ENCODE measurements at places on chromosomes 12 and 14.

- DNase-seq: no peak
Observed at GRCh38 chr12:108702595-108703320, 28.6 kb downstream of the CORO1C start.

DNA sequence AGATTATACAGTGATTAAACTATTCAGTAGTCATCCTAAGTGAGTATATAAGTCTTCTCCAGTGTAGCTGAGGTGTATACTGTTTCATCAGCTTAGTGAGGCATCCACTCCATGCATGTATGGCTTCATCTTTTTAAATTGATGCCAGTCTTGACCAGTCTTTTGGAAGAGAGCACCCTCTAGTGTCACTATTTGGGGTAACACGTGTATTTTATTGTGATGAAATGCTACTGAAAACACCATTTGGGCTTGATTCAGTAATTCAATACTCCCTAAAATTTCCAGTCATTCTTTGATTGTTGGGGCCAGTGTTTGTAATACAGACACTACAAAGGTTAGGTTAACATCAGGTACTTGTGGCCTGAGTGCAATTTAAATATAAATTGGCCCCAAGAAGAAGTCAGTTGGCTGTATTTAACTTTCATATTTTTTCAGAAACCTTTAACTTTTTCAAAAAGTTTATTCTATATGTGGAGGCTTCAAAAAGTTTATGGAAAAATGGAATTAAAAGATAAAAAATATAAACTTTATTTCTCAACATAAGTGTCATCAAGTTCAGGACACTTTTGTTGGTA, 35.3 kb downstream of the MIPOL1 start:
- DNase-seq: no peak

GRCh38 chr14:94521375-94522114, 12.3 kb upstream of the SERPINA12 start:
- DNase-seq: no peak

- DNase-seq: no peak
Observed at GRCh38 chr12:123286652-123287373, 15.2 kb upstream of the CDK2AP1 start.

DNA sequence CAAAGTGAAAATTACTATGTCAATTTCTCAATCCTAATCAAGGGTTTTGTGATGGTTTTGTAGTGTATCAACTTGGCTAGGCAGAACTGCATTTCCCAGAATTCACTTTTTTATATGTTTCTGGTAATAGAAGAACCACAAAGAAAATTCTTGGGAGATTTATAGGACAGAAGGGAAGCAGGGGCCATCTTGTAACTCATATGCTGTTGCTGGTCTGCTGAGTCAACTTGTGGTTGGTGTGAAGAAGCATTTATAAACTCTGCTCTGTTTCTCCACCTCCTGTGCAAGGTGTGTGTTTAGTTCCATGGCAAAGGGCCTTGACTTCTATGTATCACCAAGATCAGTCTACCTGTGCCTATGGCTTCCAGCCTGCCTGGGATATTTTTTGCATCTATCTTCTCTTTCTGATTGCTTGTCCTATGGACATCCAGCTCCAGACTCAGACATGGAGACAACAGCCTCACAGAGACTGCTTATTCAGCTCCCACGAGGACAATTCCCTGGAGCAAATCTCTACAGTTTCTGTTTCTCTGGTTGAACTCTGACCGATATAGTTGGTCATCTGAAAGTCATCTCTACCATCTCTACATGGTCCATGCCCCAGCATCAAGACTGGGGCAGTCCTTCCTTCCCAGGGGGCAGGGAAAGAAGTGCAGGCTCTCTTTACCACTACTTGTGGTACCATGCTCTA, 364.3 kb upstream of the DDHD1 start:
- no peak for DNase-seq

DNA sequence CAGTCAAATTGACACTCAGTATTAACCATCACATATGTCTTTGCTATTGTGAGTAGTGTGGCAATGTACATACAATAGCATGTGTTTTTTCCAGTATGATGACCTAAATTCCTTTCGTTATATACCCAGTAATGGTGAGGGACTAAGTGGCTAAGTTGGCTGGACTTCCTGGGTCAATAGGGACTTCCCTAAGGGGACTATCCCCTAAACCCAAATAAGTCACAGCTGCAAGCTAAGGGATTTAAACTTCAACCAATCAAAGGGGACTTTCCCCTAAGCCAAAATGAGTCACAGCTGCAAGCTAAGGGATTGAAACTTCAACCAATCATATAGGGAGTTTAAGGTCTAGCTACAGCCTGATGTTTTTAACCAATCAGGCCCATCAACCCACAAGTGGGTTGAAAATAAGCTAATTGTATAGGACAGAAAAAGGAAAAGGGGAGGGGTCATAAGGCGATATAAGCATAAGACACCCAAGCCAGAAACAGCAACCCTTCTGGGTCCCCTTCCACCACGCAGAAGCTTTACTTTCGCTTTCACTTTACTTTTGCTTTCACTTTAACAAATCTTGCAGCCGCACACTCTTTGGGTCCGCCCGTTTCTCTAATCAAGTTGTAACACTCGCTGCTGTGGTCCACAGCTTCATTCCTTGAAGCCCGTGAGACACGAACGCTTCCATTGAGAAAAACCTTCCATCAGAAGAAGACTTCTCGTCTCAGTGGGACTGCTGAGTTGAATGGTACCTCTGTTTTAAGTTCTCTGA, 404.4 kb downstream of the FLRT2 start:
- peak; percentile 89 for DNase-seq

DNA sequence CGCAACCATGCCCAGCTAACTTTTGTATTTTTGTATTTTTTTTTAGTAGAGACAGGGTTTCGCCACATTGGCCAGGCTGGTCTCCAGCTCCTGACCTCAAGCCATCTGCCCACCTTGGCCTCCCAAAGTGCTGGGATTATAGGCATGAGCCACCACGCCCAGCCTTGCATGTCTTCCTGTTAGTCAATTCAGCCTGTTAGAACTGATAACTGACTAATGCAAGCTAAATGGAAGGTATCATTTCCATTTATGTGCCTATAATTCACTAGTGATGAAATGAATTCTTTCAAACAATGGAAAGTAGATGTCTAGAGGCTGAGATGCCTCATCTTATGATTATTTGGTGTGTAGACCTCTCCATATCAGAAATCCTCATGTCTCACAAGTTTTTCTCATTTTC, 37.3 kb upstream of the DIP2B start:
- no peak for DNase-seq

- peak; percentile 72 for DNase-seq
Observed at GRCh38 chr14:88013750-88014349, 8.9 kb downstream of the GPR65 start.

DNA sequence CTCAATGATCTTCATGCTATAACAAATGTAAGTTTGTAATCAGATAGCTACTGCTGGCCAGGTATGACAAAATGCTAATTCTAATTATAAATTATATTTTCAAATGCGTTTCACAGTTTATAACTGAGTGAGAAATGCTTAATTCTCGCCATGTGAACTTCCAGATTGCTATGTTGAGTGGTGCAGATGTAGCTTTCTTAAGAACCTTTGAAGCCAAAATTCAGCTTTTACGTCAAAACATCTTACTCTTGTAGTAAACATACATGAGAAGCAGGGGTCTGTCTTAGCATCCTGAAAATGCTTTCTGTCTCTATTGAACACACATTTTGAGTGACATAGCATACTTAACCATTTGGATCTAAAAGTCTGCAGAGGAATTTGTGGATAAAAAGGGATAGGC, 176.5 kb upstream of the PRICKLE1 start:
- DNase-seq: no peak

- DNase-seq: no peak
Observed at GRCh38 chr14:68361231-68361630, 431.6 kb downstream of the ZFP36L1 start.

DNA sequence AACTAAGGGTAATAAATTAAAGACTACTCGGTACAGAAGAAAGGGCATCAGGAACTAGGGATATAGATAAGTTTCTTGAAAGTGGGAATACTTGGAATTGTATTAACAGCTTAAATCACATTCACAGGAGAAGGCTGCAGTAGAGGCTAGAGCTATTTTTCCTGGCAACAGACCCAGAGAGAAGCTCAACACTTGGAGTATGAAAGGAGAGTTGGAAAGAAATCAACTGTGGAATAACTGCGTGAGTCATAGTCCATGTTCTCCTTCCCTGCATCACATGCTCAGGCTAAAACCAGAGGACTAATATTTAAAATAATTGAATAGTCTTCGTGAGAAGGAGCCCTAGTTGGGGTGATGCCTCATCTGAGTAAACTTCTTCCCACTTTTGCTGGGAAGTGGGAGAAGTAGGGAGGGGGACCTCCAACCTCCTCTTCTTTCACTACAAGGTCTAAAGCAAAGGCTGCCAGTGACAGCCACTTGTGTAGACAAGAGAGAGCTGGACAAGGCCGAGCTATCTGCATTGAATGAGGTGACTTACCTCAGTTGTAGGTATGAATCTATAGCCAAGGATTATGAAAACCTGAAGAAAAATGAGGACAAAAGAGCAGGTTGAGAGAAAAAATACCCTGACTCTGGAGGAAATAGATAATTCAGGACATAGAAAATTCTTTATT, 32.7 kb downstream of the DYRK2 start:
- DNase-seq: no peak

DNA sequence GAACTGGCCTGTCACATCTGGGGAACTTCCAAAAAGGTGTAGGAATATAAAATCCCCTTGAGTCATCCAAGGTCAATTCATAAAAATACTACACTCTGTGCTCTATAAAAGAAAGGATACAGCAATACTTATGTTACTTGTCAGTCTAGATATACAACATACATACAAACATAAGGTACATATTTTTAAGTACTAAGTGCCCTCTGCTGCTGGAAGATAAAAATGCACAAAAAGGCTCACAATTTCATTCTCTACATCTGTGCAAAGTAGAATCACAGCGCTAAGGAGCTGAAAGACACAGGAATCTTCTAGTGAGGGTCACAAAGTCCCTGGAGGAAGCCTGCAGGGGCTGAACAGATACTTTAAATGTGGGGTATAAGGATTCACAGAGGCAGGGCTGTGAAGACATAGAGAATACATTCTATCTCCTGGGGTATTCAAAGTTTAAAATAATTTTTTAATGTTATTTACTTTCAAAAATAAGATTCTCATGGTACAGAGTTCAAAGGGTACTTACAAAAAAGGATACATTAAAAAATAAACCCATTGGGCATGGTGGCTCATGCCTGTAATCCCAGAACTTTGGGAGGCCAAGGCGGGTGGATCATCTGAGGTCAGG, 10.2 kb upstream of the GOLGA5 start:
- peak; percentile 82 for DNase-seq

- no peak for DNase-seq
Observed at GRCh38 chr12:22923768-22924167, 298.8 kb downstream of the ETNK1 start.

DNA sequence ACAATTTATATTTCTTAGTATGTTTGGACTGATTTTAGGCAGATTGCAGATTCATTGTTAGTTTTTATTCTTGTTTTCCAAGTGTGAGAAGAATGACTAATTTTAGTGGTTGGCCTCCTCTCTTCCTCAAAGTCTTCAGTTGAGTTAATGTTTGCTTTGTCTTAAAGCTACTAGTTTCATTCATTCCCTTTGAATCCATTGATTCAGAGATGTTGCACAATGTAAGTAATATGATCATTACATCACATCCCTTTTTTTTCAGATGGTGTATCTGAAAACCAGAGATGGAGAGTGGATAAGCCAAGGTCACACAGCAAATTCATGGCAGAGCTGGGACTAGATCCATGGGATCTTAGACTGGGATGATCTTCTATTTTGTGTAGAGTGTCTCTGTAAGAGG, 577.5 kb downstream of the BCL11B start:
- peak; percentile 18 for DNase-seq

- no peak for DNase-seq
Observed at GRCh38 chr12:113403435-113404415, at the start of gene SDS. TSS of gene SDS (minus strand) at chr12:113403887. CDS start at chr12:113399708, 4,179 bp downstream.

DNA sequence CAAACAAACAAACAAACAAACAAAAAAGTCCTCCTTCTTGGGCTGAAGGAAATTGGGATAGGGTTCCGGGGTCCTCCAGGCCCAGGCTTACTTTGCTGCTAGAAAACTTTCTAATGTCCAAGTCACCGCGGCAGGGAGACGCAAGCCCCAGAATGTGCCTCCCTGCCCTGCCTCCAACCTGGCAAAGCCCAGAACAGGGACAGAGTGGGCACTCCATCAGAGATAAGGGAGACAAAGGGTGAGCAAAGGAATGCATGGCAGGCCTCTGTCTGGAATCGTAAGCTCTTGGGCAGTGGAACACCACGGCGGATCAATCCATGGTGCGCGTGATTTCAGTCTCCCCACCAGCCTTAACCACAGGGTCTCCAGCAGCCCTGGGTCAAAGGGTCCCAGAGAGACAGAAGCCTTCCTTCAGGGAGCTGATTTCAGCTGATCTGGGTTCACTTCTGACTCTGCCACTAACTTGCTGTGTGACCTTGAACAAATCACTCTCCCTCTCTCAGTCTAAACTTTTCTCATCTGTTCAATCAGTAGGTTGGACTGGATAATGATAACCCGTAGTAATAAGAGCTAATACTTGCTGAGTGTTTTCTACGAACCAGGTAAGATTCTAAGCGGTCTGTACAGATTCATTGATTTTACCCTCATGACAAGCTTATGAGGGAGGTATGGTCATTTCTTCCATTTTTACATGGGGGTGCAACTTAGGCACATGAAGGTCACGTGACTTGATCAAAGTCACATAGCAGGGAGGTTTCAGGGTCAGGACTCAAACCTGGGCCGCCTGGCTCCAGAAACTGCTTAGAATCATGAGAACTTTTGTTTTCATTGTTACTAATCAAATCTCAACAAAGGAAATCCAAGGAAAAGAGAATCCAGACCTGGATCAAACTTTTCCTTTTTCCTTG, 12.7 kb downstream of the RILPL1 start:
- DNase-seq: no peak

- no peak for DNase-seq
Observed at GRCh38 chr14:75864352-75864751, 117.4 kb downstream of the TGFB3 start.

DNA sequence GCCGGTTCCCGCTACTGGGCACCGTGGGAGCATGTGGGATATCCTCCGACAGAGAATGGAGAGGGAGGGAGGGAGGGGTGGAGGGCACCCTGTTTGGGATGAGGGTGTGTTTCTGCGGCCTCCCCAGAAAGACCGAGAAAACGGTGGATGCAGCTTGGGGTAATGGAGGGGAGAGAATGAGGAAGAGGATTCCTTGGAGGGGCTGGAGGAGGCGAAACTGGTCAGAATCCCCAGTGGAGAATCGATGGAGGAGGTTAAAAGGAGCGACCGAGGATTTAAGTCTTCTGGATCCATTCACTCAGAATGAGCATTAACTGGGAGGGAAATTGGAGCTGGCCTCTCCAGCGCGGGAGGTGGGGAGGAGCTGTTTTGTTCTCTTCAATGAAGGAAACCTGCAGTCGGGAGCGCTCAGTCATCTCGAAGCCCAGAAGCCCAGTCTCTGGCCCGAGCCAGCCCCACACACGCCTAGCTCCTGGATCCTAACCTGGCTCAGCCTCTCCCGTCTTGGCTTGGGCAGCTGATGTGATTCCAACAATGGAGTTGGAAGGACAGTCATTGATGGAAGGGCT, 581 bp downstream of the ARG2 start:
- peak; percentile 69 for DNase-seq

DNA sequence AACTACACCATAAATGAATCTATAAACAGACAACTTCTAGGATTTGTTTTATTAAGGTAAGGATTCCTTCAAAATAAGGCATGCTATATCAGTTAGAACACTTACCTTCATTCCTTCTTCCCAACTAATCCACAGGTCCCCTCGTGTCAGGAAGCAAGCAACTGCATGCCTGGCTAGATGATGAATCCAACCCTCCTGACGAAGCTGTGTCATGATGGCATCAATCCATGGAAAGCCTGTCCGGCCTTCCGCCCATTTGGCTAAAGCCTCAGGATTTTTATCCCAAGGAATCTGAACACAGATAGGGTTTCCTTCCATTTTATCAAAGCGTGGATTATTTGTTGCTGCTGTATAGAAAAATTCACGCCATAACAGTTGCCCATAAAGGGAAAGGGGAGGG, 12.5 kb upstream of the MTERF2 start:
- DNase-seq: no peak
